ENCODE measurements at places on chromosomes 4 and X. TPM values are rescaled to one million over a fixed set of nuclear protein-coding genes. Genes with fewer than 3 reads are reported as not detected.

DNA sequence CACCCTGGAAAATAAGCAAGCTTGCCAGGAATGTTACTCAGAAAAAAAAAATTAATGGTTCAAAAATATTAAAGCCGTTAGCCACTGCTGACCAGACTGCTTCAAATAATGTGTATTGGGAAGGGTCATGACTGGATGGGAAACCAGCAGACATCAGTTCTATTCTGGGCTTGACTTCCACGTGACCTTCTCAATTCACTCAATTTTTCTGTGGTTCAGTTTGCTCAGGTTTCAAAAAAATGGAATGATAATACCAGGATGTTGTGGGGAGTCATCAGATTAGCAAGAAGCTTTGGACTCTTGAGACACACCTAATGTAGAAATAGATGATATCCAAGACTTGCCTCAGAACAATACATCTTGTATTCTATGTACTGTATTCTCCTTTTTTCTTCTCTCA, 541.9 kb upstream of the BOD1L1 start:
- H3K4me1 ChIP-seq = peaks cover 6% of the 10 kb centered on the region
- no peaks in the 10 kb centered on the region for H3K27me3 ChIP-seq
- H3K27ac ChIP-seq = peak overlapping the region; percentile 84
- no peak for DNase-seq
- no peak overlapping the region for H3K4me3 ChIP-seq

DNA sequence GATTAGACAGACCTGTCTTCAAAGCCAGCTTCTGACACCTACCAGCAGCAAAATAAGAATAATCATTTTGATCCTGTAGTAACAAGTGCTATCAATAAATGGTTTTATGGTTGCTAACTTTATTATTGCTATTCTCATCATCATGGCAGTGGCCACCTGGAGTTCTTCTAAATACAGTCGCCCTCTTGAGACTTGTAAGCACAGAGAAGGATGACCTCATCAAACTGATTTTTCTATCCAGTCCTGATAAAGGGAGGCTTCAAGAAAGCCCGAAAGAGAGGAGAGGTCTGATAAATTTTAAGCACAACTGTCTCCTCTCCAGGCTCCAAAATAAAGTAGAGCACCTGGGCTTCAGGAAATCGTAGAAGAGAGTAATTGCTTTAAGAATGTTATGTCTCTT, 286.4 kb downstream of the USP46 start:
- DNase-seq = no peak
- no peak overlapping the region for H3K4me3 ChIP-seq
- H3K36me3 ChIP-seq = no peaks in the 10 kb centered on the region
- H3K27ac ChIP-seq = no peak overlapping the region

DNA sequence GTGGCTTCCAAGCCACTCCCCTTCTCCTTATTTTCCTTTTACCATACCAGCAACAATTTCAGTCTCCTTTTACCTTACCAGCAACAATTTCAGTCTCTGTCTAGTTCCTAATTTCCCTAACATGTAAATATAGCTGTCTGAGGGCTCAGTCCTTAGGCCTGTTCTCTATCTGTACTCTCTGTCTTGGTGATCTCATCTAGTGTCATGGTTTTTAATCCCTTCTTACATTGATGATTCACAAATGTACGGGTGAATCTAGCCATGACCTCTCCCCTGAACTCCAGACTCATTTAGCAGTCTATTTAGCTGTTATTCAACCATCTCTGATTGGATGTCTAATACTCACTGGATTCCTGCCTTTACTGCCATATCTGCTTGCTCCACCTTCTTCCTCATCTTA, 7.2 kb downstream of the IL15 start:
- no peak for DNase-seq
- no peaks in the 10 kb centered on the region for H3K36me3 ChIP-seq
- H3K4me3 ChIP-seq = no peak overlapping the region
- H3K27me3 ChIP-seq = no peaks in the 10 kb centered on the region
- H3K27ac ChIP-seq = peak overlapping the region; percentile 68

DNA sequence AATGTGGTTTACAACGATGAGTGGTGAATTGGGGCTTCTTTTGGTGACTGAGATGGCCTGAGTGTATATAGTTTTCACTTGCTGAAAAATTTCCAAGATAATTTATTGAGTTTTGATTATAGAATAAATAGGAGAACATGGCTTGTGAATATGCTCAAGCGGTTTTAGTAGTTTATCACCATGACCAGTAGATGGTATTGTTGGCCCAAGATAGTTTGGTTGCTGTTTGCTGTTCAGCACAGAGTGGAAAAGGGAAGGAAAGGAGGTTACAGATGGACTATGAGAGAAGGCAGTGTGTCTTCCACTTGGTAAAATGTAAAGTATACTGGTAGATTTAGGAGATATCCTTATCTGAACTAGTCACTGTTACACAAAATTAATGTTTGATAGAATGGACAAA, 55.8 kb upstream of the POU4F2 start:
- H3K27me3 ChIP-seq = no peaks in the 10 kb centered on the region
- no peak for DNase-seq
- no peaks in the 10 kb centered on the region for H3K4me1 ChIP-seq
- H3K36me3 ChIP-seq = no peaks in the 10 kb centered on the region
- H3K4me3 ChIP-seq = no peak overlapping the region

DNA sequence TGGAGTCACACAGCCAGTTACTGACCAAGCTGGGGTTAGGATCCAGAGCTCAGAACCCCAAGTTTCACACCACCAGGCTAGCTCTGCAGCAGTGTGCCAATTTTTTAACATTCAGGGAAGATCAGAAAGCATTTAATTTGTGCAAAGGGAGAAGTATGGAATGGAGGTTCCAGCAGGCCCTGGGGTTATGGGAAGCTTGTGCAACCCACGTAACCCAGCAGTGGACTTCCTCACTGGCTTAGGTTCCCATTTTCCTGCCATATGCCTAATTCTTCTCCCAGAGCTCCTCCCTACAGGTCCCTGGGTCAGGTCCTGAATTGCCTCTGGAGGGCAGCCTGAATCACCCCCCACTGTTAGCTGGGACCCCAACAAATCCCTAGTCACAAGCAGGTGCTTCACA, 14.0 kb downstream of the APLN start:
- H3K4me1 ChIP-seq = peaks cover 6% of the 10 kb centered on the region
- H3K36me3 ChIP-seq = no peaks in the 10 kb centered on the region
- no peak overlapping the region for H3K27ac ChIP-seq
- H3K27me3 ChIP-seq = peaks cover 17% of the 10 kb centered on the region

- no peak overlapping the region for H3K4me3 ChIP-seq
- H3K27me3 ChIP-seq = no peaks in the 10 kb centered on the region
- peaks cover 4% of the 10 kb centered on the region for H3K4me1 ChIP-seq
These were observed 2.2 kb downstream of the MAGIX start for GRCh38 chrX:49164589-49165360.

- no peaks in the 10 kb centered on the region for H3K27me3 ChIP-seq
- no peaks in the 10 kb centered on the region for H3K36me3 ChIP-seq
- no peak for DNase-seq
These were observed 4.1 kb downstream of the GPR82 start for GRCh38 chrX:41728125-41728524.

- no peak overlapping the region for H3K27ac ChIP-seq
- peak; percentile 10 for DNase-seq
- H3K36me3 ChIP-seq = no peaks in the 10 kb centered on the region
These were observed 180.7 kb downstream of the GASK1B start for GRCh38 chr4:157992038-157992705.

GRCh38 chr4:44675366-44675765, 2.9 kb upstream of the GUF1 start:
- H3K27me3 ChIP-seq = no peaks in the 10 kb centered on the region
- no peak overlapping the region for H3K4me3 ChIP-seq
- H3K27ac ChIP-seq = no peak overlapping the region
- H3K4me1 ChIP-seq = no peaks in the 10 kb centered on the region
- no peak for DNase-seq
- no peaks in the 10 kb centered on the region for H3K36me3 ChIP-seq

DNA sequence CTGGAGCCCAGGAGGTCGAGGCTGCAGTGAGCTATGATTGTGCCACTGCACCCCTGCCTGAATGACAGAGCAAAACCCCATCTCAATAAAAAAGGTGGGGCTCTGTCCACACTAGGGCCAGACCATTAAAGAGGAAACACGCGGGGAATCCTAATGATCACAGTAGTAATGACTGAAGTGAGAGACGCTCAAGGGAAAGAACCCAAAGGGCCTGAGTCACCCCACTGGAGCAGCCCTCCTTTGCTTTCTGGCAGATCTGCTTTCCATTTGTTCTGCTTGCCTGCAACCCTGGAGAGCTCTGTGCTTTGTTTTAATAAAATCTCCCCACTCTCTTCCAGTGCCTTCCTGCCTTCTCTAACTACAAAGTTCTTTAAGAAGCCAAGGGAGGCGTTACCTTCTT, 5.0 kb downstream of the TFDP3 start:
- DNase-seq = no peak
- no peaks in the 10 kb centered on the region for H3K4me1 ChIP-seq
- H3K27me3 ChIP-seq = no peaks in the 10 kb centered on the region
- H3K27ac ChIP-seq = no peak overlapping the region
- no peaks in the 10 kb centered on the region for H3K36me3 ChIP-seq

DNA sequence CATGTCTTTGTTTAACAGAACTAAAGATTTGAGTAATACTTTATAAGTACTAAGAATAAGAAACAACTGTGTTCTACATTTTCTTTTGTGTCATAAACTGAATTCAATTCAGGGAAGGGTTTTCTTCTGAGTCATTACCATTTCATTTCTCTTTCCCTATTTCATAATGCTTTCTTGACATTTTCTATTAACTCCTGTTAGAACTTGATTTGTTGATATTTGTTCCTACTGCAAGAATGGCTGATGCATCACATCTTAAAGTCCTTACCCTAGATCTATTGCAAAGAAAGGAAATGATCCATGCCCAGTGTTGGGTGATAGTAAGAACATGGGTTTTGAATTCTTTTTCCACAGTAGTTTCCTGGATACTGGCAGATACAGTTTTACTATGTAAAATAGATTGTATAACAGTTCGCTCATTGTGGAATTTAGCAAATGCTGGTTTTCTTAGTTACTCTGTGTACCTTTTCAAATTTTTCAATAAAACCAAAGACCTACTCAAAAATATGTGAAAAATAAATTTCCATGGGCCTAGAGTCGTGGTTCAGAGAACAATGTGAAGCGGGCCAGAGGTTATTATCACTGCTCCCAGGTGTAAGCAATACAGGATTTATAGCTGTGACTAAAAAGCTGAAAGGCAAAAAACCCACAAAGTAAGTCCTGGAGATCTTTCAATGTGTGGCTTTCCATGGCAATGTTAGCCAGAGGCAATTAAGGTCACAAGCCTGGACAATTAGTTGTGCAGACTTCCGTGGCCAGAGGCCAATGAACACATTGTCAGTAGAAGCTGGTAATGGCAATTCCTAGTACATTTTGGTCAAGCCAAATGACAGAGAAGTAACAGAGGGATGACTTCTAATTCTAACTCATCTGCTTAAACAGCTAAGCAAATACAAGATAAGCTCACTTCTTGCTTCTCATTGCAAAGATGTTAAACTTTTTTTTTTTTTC, 127.3 kb upstream of the FAT4 start:
- H3K36me3 ChIP-seq = no peaks in the 10 kb centered on the region
- no peak for DNase-seq
- no peak overlapping the region for H3K4me3 ChIP-seq
- no peaks in the 10 kb centered on the region for H3K27me3 ChIP-seq

- H3K4me3 ChIP-seq = no peak overlapping the region
- DNase-seq = peak; percentile 39
- no peaks in the 10 kb centered on the region for H3K27me3 ChIP-seq
- H3K36me3 ChIP-seq = no peaks in the 10 kb centered on the region
- 0 out of 2 replicates have a peak, but pooled peaks cover 9% of the 10 kb centered on the region for H3K4me1 ChIP-seq
These were observed 167.1 kb downstream of the MAML3 start for GRCh38 chr4:139986689-139987501.

DNA sequence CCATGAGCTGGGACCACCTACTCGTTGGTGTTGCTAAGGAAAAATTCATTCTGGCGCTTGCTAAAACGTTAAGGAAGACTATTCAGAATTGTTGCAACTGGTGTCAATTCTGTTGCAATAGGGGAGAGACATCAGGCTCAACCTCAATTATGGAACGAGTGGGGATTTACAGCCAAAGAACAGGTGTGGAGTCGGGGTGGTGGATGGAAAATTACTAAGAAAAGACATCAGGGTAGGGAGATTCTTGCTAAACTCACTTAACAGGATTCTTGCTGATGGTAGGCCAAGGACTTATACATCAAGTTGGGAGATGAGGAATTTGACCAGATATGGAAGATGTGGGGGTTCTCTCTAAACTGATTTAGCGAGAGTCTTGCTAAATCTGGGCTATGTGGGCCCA, 139.7 kb downstream of the TENM3 start:
- no peak for DNase-seq
- H3K4me3 ChIP-seq = no peak overlapping the region
- H3K27me3 ChIP-seq = no peaks in the 10 kb centered on the region
- no peaks in the 10 kb centered on the region for H3K36me3 ChIP-seq

- no peaks in the 10 kb centered on the region for H3K4me1 ChIP-seq
- H3K27ac ChIP-seq = no peak overlapping the region
- no peaks in the 10 kb centered on the region for H3K27me3 ChIP-seq
- DNase-seq = no peak
- H3K36me3 ChIP-seq = no peaks in the 10 kb centered on the region
- no peak overlapping the region for H3K4me3 ChIP-seq
These were observed 56.5 kb downstream of the LIMCH1 start for GRCh38 chr4:41594432-41594831.

DNA sequence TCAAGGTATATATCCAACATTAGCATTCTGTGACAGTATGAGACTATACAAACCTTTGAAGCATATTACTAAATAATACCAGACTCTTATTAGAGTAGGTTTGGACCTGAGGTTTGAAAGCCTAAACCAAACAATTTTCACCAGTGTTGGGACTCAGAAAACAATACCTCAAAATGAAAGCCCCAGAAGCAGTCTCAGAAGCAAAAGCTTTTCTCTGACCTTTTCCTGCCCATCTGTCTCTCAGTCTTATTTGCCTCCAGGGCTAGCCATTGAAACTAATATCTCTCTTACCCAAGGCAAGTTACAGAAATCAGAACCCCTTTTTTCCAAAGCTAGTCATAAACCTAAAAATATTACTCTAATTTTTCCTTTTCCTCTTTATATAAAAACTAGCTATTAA, 163.3 kb downstream of the PTCHD1 start:
- no peaks in the 10 kb centered on the region for H3K27me3 ChIP-seq
- H3K27ac ChIP-seq = no peak overlapping the region
- no peak for DNase-seq
- no peak overlapping the region for H3K4me3 ChIP-seq
- no peaks in the 10 kb centered on the region for H3K4me1 ChIP-seq
- no peaks in the 10 kb centered on the region for H3K36me3 ChIP-seq

DNA sequence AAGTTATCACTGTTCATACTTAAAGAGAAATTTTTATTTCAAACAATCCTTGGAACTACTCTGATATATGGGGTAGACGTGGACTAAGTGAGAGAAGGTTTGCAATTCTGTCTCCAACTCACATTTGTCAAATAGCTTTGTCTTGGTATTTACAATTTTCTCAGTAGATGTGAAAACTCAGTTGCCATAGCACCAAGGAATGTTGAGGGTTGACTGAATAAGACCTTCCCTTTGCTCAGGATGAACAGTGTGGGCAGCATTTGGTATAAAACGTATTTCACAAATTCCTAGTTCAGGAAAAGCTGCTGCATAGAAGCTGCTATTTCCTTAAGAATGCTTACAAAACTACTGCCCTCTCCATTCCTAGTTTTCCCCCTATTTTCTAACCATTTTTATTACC, 399.5 kb downstream of the NKX6-1 start:
- no peak for DNase-seq
- H3K4me3 ChIP-seq = no peak overlapping the region
- H3K27me3 ChIP-seq = no peaks in the 10 kb centered on the region
- no peak overlapping the region for H3K27ac ChIP-seq

S100P gene
- polyA plus RNA-seq = not detected

ARHGEF38 gene
- polyA plus RNA-seq = 0.02 TPM

PTTG2 gene
- polyA plus RNA-seq = not detected

MTM1 gene
- 2.7 TPM for polyA plus RNA-seq

NUP62CL gene
- polyA plus RNA-seq = 3.2 TPM

SERTM2 gene
- 0.12 TPM for polyA plus RNA-seq

GAGE12J gene
- polyA plus RNA-seq = not detected

VCX gene
- not detected for polyA plus RNA-seq

CYLC1 gene
- polyA plus RNA-seq = not detected

CCNB3 gene
- 1.8 TPM for polyA plus RNA-seq

Measured in SK-N-SH (cell line).